ENCODE measurements at places on chromosomes 1 and 21.

- no peak for DNase-seq
These were observed 701 bp downstream of the DEDD start for GRCh38 chr1:161131523-161132409.

DNA sequence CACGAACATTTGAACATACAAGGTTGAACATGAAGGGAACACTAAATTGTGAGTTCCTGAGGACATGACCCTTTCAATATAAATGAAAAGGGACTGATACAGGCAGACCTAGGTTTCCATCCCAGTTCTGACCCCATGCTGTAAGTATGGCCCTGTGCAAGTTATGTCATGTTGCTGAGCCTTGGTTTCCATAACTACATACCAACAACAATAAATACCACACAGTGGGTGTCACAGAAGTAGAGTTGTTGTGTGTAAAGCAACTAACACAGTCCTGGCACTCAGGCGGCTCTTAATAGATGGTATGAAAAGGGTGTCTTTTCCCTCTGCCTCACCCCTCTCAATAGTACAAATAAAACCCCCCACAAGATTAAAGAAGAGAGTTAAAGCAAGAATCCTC lies 140.8 kb downstream of the LMX1A start:
- no peak for DNase-seq

DNA sequence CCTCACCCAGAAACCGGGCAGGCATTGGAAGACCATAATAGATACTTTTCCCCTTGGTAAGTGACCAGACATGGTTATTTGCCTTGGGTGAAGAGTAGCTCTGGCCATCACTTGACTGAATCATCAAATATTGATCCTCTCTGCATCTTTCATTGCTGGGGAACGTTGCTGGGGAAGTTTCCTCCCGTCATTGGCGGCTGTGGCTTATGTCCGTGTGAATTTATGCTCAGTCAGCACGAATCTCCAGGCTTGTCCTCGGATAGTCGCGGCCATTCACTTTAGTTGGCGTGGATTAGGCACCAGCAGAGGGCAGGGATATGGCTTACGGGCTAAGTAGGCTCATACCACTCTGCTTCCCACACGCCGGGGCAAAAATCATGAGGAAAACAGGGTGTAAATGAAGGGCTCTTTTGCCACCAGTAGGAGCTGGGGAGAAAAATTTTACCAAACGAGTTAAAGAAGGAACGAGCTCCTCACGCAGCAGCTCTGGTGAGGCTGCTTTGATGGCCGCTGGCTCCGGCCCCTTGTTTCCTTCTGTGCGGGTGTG lies 473.4 kb downstream of the CAMTA1 start:
- no peak for DNase-seq

- no peak for DNase-seq
These were observed 2.3 kb downstream of the LMOD1 start for GRCh38 chr1:201944002-201944401.

DNA sequence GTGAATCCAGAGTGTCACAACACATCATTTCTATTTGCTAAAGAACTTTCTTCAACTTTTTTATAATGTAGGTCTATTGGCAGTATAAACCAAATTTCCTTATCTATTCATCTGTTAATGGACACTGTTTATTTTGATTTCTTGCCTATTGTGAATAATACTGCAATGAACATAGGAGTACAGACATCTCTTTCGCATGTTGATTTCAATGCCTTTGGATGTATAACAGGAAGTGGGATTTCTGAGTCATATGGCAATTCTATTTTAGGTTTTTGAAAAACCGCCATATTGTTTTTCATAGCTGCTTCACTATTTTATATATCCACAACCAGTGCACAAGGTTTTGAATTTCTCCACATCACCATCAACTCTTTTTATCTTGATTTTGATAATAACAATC lies 198.7 kb downstream of the KCNT2 start:
- DNase-seq, result no peak

DNA sequence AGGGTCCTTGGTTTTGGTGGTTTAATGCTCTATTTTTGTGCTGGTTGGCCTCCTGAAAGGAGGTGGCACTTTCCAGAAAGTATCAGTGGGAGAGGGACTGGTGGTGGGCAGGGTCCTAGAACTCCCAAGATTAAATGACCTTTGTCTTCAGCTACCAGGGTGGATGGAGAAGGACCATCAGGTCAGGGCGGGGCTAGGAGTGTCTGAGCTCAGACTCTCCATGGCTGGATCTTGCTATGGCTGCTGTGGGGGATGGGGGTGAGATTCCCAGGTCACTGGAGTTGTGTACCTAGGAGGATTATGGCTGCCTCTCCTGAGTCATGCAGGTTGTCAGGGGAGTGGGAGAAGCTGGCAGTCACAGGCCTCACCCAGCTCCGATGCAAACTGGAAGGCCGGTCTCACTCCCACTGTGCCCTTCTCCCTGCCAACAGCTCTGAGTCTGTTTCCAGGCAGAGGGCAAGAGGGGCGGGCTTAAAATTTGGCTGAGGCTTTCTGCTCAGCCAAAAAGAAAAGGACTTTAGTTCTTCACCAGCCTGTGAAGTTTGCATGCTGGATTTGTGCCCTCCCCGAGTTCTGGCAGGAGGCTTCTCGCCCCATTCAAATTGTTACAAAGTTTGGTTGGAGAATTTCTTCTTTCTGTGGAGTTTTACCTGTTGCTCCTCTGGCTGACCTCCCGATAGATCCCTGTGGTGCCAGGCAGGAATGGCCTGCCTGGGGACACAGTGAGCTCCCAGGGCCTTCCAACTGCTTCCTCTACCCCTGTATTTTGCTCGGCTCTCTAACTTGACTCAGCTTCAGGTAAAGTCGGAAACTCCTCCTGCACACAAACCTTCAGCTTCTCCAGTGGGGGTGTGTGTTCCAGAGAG lies 13.1 kb upstream of the KYAT3 start:
- DNase-seq, result no peak

- no peak for DNase-seq
These were observed 39.6 kb upstream of the C21orf91 start for GRCh38 chr21:17858747-17859146.

DNA sequence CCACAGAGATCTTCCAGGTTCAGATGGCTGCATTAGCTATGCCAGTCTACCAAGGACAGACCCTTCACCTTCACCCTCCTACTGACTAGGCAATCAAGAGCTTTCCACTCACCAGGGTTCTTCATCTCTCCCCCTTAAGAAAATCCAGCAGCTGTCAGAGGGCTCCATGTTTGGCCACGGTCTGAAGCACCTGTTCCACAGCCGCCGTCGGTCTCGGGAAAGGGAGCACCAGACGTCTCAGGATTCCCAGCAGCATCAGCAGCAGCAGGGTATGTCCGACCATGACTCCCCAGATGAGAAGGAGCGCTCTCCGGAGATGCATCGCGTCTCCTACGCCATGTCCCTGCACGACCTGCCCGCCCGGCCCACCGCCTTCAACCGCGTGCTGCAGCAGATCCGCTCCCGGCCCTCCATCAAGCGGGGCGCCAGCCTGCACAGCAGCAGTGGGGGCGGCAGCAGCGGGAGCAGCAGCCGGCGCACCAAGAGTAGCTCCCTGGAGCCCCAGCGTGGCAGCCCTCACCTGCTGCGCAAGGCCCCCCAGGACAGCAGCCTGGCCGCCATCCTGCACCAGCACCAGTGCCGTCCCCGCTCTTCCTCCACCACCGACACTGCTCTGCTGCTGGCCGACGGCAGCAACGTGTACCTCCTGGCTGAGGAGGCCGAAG lies 13.8 kb downstream of the TMCC2 start:
- no peak for DNase-seq

GRCh38 chr1:169999331-169999741 lies 75.2 kb downstream of the KIFAP3 start:
- peak; percentile 92 for DNase-seq

GRCh38 chr1:29047142-29047541 lies 76.6 kb downstream of the TMEM200B start:
- DNase-seq, result no peak

DNA sequence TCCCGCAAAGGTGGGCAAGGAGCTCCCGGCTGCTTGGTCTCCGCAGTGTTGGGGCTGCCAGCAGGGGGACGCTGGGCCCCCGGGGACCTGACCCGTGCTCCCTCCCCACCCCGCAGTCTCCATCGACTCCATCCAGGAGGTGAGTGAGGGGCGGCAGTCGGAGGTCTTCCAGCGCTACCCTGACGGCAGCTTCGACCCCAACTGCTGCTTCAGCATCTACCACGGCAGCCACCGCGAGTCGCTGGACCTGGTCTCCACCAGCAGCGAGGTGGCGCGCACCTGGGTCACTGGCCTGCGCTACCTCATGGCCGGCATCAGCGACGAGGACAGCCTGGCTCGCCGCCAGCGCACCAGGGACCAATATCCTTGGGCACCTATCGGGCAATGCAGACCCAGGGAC lies 3.5 kb downstream of the PLCH2 start:
- no peak for DNase-seq

GRCh38 chr21:32048353-32048752 lies 175.5 kb downstream of the HUNK start:
- no peak for DNase-seq

DNA sequence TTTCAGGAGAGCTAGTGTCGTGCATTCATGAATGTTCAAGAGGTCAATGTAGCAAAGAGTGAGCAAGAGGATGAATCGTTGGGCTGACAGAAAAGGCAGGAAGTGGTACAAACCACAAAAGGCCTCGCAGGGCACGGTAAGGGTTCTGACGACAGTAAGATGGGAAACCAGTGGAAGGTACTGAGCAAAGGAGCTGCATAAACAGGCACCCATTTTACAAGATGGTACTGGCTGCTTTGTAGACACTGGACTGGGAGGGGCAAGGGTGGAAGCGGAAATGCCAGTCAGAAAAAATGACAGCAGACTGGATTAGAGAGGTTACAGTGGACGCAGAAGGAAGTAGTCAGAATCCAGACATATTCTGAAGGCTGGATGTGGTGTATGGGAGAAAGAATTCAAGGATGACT lies 123.5 kb downstream of the PTPN14 start:
- peak; percentile 84 for DNase-seq

GRCh38 chr1:23564529-23565122 lies 5.3 kb upstream of the ID3 start:
- DNase-seq, result no peak

GRCh38 chr1:167515893-167516321 lies 2.4 kb downstream of the CD247 start:
- no peak for DNase-seq

GRCh38 chr1:209104646-209105045 lies 478.9 kb upstream of the CAMK1G start:
- DNase-seq, result no peak

GRCh38 chr1:108719656-108720435 lies 7.1 kb downstream of the FNDC7 start:
- DNase-seq, result peak; percentile 78

DNA sequence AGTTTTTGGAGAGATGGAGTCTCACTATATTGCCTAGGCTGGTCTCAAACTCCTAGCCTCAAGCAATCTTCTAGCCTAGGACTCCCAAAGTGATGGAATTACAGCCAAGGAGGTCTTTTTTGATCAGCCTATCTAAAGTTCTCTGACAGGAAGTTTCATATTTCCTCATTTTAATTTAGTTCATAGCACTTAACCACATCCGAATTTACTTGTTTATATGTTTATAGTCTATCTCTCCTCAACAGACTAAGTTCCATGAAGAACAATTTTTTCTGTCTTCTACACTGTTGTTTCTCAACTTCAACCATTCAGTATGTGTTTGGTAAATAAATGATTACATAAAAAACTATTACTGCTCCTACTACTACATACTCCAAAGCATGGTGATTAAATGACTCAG lies 47.9 kb downstream of the GON4L start:
- DNase-seq, result no peak

- DNase-seq, result no peak
These were observed 452 bp upstream of the EXOSC10 start for GRCh38 chr1:11100149-11100493.

GRCh38 chr1:41620365-41621169 lies 136.1 kb upstream of the EDN2 start:
- DNase-seq, result no peak

DNA sequence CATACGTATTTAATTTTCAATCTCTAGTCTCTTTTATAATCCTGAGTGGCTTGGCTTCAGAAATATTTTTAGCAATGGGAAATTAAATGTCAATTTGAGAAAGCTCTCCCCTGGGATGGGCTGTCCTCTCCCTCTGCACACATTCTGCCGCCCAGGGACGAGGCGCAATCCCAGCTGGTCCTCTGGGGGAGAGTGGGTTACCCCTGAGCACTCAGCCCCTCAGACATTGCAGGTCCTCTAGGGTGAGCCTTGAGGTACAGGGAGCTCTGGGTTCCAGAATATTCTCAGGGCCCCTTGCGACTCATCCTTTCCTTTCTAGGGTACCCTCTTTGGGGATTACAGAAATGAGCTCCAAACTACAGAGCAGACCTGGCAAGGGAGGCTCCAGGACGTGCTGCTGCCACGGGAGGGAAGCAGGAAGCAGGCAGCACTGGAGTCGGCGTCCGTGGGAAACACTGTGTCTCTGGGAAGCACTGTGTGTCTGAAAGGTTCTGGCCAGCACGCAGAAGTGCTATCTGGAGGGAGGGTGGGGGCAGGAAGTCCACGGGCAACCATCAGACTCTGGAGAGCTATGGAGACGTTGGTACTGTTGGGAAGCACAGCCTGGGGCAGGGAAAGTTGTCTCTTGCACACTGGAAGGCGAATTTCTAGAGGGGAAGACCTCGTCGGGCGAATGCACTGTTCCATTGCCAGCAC lies 343.3 kb upstream of the VAMP3 start:
- no peak for DNase-seq

GRCh38 chr21:22796147-22796546 lies 1797.9 kb downstream of the NCAM2 start:
- no peak for DNase-seq

- DNase-seq, result no peak
These were observed 8.8 kb upstream of the P3R3URF start for GRCh38 chr1:46184920-46185658.

DNA sequence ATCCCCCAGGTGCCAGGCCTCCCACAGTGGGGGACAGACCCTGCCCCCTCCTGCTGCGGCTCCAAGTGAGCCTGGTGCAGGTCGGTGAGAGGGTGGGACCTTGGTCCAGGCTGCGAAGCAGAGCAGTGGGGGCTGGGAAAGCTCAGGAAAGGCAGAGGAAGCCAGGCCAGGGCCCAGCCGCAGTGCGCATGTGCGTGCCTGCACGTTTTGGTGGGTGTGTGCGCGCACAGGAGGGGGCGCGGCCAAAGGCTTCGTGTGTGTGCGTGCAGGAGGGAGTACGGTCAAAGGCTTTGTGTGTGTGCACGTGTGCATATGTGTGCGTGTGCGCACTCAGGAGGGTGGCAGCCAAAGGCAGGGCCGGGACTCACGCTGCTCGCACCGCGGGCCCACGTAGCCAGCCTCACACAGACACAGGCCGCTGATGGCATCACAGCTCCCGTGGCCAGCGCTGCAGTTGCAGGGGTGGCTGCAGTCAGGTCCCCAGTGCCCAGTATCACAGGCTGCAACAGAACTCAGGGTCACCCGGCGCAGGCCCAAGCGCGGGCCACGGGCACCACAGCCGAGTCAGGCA lies 45.9 kb downstream of the ARHGEF16 start:
- DNase-seq, result no peak

DNA sequence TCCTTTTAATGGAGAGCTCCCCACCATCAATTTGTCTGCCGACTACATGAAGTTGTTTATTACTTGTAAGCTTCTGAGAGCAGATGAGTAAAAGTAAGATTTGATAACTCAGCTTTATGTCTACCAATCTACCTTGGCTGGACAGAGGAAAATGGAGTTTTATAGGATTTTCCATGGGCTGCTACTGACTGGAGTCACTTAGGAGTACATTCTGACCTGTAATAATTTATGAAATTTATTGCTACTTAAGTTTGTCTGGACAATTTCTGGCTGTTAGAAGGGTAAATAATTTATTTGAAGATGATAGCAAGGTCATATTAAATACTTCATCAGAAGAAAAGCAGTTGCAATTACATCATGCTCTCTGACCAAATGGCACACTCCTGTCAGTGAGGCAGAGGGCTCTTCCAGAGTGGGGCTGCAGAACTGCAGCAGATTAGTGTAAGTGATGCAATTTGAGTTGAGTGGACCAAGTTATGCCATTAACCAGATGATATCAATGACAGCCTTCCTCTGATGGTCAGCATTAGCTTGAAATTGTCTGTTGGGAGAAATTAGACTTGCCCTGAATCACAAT lies 736.7 kb upstream of the PTBP2 start:
- DNase-seq, result no peak

Measured in astrocyte of the hippocampus (primary cell).